ENCODE measurements at places on chromosomes 7 and 10.

GRCh38 chr7:4731803-4732202 is 43.6 kb upstream of the AP5Z1 start:
- no peak for DNase-seq

- no peak for DNase-seq
Measured at GRCh38 chr7:74138945-74139843, 35.0 kb upstream of the EIF4H start.

GRCh38 chr7:38834357-38834756 is 74.6 kb downstream of the VPS41 start:
- no peak for DNase-seq

- DNase-seq, result no peak
Measured at GRCh38 chr10:78462176-78462575, 428.5 kb downstream of the RPS24 start.

DNA sequence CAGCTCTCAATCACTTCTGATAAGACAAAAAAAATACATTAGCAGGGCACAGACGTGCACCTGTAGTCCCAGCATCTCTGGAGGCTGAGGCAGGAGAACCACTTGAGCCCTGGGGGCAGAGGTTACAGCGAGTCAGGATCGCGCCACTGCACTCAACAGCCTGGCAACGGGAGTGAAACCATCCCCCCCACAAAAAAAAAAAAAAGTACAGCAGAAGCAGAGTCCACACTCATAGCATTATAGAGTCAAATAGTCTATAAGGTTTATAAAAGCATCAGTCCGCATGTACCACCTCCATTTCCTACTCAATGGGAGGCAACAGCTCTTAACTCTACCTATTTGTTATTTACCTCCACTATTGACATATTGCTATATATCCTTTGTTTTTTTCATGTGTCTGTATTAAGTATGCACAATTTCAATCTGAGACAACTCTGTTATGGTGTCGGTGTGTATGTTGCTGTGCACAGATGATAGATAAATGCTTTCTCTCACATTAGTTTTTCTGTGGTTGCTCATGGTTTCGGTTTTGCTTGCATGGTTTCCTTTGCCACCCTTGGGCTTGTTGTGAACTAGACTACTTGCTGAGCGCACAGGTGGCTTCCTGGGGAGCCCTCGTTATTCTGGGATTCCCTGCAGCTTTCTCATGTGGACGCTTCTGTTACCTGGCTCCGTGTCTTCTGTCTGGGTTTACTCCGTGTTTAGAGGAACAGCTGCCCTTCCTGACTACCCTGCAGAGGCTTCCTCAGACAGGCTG is 40.4 kb downstream of the PROSER2 start:
- DNase-seq, result peak; percentile 45

- DNase-seq, result no peak
Measured at GRCh38 chr7:22651534-22652243, 75.3 kb upstream of the IL6 start.

DNA sequence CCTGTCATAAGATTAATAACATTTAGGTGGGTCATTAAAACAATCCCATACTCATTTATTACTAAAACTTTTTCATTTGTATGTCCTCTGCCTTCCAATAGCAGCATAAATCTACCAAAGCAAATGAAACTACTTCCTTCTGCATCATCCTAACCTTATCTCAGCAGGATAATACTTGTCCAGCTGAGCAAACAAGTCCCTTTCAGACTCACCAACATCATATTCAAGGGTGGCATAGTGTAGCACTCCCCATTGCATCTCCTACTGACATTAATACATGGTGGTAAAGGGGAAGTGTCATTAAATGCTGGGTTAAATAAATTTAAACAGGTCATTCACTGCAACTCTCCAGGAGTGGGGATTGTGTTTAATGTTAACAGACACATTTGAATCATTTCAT is 3.4 kb upstream of the MINDY3 start:
- DNase-seq, result no peak

DNA sequence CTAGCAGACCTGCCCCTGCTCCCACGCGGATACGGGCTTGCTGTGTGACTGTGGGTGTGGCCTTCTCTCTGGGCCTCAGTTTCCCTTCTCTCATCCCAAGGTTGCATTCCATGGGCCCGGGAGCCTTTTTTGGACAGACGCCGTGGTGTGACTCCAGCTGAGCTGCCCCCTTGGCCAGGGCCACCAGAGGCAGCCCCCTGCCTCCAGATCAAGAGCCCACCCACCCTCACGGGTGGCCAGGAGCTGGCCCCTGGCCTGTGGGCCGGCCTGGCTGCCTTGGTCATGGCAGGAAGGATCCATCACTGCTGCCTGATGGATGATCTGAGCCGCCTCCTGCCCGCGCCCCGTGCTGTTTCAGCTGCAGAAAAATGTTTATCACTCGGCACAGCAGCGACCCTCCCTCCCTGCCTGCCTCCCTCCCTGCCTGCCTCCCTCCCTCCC is 27.8 kb upstream of the ELFN1 start:
- no peak for DNase-seq
